ENCODE measurements at places on chromosomes 2 and 18.

GRCh38 chr2:215654148-215654819, 218.4 kb upstream of the FN1 start:
- no peak for DNase-seq

GRCh38 chr2:233428438-233428837, 74.1 kb downstream of the DGKD start:
- DNase-seq = no peak

DNA sequence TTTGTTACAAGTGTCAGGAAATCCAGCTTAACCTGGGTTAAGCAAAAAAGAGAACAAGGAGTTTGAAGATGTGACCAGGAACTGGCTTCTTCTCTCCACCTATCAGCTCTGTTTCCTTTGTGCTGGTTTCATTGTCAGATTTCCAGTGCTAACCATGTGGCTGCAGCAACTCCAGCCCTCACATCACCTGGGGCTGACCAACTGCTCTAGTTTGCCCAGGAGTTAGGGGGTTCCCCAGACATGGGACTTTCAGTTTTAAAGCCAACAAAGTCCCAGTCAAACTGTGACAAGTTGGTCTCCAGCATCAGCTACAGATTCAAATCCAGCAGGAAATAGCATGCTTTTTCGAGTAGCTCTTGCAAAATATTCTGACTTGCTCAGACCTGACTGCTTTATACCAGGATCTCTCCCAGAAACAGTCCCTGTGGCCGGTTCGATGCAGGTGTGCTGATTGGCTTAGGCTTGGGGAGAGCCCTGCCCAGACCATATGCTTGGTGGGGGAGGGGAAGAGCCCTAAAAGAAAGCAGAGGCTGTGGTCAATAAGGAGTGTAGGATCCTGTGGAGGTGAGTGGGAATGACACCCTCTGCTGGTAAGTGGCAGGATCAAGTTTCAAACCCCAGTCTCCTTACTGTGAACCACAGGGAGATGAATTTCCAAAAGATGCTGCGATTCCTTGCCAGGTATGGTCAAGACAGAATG, 49.5 kb downstream of the KCNE4 start:
- peak; percentile 42 for DNase-seq

GRCh38 chr2:218754201-218754600, 27.7 kb upstream of the CYP27A1 start:
- no peak for DNase-seq

DNA sequence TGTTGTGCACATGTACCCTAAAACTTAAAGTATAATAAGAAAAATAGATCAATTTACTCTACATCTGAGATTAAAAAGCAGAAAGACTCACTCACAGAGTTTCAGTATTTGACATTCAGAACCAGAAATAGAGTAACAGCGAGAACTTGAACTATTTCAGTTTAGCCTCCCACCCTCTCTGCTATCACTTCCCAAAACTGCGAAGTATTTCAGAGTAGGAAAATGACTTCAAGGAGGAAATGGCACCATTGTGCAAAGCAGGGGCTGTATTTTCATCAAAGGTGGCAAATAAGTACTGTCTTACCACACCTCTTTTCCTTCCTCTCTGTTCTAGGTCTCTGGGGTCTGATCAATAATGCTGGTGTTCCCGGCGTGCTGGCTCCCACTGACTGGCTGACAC, 13.6 kb downstream of the DHRS9 start:
- no peak for DNase-seq

GRCh38 chr18:36179562-36180355, 7.5 kb upstream of the MOCOS start:
- DNase-seq = no peak

GRCh38 chr18:963276-963675, 58.6 kb downstream of the ADCYAP1 start:
- no peak for DNase-seq

GRCh38 chr2:71333619-71334018, 2.0 kb downstream of the ZNF638 start:
- DNase-seq = no peak

GRCh38 chr2:176018708-176019107, 16.6 kb upstream of the LNPK start:
- DNase-seq = no peak

DNA sequence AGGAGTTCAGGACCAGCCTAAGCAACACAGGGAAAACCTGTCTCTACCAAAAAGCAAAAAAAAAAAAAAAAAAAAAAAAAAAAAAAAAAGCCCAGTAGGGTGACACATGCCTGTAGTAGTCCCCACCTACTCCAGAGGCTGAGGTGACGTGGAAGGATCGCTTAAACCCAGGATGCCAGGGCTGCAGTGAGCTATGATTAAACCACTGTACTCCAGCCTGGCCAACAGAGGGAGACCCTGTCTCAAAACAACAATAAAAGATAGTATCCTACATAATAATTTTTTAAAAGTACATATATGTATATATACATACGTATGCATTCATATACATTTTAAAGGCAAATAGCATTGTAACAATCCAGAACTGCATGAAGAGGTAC, 51.7 kb downstream of the SOS1 start:
- DNase-seq = no peak

- no peak for DNase-seq
Measured at GRCh38 chr2:25470806-25471205, 129.1 kb upstream of the DNMT3A start.

DNA sequence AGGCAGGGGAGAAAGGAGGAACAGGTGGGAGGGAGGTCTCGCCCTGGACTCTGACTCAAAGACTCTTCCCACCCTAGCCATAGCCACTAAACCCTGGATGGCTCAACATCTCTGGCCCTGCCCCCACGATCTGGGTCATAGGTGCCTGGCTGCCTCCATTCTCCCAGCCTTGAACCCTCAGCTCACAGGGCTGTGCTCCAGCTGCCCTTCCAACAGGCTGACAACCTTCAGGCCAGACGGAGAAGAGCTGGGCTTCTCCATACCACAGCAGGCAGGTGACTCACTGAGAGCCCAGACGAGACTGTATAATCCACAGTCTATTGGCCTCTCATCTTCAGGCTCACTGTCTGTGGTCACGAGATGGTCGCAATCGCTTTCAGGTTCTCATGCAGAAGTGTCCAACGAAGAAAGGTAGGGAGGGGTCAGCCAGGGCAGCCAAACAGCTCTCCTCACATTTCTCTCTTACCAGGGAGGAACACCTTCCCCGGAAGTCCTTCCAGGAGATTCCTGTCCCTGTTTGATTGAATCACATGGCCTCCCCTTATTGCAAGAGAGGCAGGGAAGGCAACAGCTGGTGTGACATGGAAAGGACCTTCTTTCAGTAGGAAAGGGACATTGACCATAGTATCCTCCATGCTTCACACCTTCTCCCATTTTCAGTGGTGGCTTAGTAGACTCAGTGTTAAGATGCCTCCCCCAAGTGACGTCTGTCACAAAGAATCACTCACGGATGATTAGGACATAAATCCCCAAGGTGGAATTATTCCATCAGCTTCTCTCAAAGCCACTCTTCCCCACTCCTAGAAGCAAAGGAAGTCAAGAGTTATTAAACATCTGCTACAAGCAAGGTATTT, 100.1 kb downstream of the MRO start:
- DNase-seq = no peak

GRCh38 chr18:5709476-5710095, 165.8 kb upstream of the EPB41L3 start:
- DNase-seq = no peak

DNA sequence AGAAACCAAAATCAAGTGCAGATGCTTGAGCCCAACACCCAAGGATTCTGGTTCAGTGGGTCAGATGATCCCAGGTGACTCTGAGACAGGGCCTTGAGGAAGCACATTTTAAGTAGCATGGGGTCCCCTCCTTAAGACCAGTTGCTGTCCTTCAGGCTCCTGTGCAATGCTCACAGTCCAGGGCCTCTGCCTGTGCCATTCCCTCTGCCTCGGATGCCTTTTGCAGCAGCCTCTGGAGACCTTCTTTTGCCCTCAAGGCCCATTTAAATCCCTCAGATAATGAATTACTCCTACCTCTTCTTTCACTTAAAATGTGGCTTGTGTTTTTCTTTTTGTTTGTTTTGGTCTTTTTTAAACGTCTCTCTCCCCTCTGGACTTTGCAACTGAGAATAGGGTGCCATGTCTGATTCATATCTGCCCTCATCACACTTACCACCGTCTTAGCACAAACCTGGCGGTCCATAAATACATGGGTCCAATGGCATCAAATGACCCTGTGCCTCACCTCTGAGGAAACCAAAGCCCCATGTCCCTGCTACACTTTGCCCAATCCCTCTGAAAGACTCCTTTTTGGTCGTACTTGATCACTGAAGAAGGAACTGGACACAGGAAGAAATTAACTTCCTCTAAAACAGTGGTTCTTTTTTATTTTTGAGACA, 14.2 kb downstream of the ACTG2 start:
- DNase-seq = no peak

- no peak for DNase-seq
Measured at GRCh38 chr2:173359231-173359630, 4.6 kb downstream of the CDCA7 start.

DNA sequence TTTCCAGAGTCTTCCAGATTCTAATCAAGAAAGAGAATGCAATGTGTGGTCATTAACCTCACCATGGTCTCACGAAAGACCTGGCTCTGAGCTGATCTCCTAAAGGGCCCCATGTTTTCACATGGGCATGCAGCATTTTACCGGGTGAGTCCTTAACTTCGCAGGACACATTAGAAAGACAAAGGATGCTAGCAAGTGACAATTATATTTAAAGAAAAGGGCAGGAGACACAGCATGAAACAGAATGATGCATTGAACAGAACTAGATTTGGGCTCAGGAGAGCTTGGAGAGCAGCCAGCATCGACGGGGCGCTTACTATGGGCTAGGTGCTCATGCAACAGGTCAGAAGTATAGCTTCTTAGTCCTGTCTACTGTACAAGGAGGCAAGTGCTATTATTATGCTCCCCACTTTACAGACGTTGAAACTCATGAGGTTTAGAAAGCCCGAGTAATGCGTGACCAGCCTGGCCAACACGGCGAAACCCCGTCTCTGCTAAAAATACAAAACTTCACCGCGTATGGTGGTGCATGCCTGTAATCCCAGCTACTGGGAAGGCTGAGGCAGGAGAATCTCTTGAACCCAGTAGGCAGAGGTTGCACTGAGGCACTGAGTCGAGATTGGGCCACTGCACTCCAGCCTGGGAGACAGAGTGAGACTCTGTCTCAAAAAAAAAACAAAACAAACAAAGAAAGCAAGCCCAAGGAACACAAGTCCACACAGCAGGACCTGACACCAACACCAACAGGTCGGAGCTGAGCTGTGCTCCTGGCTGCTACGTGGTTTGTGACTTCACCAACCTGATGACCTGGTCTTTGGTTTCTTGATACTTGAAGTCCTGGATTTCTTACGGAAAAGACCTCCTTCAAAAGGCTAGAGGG, 16.1 kb downstream of the MBP start:
- DNase-seq = no peak

- no peak for DNase-seq
Measured at GRCh38 chr18:58896734-58897508, 32.2 kb downstream of the ZNF532 start.

DNA sequence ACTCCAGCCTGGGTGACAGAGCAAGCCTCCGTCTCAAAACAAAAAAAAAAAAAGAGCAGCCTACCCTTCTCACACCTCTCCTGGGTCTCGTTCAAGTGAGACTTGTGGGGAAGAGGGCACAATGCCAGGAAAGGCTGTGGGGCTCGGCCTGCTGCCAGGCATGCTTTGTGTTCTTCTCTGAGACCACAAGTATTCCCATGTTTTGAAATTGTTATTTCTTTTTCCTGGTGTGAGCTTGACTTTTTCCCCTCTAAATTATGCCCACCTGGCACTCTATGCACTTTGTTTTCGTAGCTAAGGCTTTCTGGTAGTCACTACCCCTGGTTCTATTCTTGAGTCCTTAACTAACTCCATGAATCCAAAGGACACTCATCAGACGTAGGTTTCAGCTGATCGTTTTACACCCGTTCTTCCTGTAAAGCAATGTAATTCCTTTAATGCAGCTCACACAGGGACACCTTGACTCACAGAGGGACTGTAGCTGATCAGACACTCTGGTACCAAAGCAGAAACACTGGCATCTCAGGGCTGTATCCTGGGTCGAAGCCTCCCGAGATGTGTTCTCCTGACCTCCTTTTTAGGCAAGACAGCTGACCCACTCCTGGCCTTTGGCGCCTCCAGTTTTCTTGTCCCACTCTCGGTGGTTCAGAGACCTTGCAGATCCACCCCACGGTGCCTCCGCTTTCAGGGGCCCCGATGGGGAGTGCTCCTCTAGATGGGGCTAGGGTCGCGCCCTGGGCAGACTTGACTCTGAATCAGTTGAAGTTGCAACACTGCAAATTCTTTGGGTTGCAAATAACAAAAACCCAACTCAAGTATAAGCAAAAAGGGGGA, 193.3 kb upstream of the AGAP1 start:
- DNase-seq = no peak

- DNase-seq = no peak
Measured at GRCh38 chr2:129302106-129302505, 677.4 kb upstream of the RAB6C start.

DNA sequence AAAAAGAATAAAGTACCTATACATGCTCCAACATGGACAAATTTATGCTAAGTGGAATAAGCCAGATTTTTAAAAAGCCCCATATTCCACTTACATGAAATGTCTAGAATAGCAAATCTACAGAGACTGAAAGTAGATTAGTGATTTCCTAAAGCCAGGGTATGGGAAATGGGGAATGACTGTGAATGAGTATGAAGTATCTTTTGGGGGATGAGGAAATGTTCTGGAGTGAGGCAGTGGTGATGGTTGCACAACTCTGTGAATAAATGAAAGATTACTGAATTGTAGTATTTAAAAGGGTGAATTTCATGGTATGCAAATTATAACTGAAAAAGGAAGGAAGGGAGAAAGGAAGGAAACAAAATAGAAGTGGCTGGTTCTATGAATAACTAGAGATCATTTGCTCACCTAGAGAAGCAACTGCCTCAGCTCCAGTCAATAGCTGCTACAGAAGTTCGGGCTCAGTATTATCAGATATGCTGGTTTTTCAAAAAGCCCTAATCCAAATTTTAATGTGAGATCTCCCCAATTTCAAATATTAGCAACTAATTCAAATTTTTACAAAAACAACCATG, 39.3 kb downstream of the MAP3K2 start:
- DNase-seq = no peak

DNA sequence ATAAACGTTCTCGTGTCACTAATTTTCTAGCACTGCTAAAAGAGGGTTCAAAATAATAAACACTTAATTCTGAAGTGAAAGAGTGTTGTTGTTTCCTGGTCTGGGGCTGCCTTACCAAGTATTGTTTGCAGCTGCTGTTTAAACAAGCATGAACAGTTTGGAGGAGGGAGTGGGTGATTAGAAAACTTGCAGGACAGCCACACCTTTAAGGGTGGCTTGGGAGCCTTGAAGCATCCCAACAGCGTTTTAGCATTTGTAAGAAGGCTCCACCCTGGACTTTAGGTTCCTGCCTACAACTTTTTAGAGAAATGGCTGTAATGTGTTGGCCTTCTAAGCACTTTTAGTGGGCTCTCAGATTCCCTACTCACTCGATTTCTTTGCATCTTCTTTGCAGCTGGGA, 371.6 kb downstream of the TGIF1 start:
- DNase-seq = no peak

DNA sequence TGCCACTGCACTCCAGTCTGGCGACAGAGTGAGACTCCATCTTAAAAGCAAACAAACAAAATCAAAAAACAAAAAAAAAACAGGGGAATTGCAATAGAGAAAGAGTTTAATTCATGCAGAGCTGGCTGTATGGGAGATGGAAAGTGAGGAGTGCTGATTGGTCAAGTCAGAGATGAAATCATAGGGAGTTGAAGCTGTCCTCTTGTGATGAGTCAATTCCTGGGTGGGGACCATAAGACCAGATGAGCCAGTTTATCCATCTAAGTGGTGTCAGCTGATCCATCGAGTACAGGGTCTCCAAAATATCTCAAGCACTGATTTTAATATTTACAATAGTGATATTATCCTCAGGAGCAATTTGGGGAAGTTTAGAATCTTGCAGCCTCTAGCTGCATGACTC, 45.3 kb downstream of the FRZB start:
- no peak for DNase-seq

Measured in SK-N-SH (cell line).